ENCODE measurements at places on chromosomes 7 and 10.
A peak's percentile ranks its signal among the peaks of the same experiment; 100 is the strongest.

GRCh38 chr10:97475936-97476594 lies 22.2 kb downstream of the MMS19 start:
- no peak for DNase-seq

DNA sequence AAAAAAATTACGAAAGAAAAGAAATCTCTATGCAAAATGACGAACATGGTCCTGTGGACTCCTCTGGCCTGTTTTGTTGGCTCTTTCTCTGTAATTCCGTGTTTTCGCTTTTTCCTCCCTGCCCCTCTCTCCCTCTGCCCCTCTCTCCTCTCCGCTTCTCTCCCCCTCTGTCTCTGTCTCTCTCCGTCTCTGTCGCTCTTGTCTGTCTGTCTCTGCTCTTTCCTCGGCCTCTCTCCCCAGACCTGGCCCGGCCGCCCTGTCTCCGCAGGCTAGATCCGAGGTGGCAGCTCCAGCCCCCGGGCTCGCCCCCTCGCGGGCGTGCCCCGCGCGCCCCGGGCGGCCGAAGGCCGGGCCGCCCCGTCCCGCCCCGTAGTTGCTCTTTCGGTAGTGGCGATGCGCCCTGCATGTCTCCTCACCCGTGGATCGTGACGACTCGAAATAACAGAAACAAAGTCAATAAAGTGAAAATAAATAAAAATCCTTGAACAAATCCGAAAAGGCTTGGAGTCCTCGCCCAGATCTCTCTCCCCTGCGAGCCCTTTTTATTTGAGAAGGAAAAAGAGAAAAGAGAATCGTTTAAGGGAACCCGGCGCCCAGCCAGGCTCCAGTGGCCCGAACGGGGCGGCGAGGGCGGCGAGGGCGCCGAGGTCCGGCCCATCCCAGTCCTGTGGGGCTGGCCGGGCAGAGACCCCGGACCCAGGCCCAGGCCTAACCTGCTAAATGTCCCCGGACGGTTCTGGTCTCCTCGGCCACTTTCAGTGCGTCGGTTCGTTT lies 83.5 kb upstream of the SLF2 start:
- DNase-seq: no peak

DNA sequence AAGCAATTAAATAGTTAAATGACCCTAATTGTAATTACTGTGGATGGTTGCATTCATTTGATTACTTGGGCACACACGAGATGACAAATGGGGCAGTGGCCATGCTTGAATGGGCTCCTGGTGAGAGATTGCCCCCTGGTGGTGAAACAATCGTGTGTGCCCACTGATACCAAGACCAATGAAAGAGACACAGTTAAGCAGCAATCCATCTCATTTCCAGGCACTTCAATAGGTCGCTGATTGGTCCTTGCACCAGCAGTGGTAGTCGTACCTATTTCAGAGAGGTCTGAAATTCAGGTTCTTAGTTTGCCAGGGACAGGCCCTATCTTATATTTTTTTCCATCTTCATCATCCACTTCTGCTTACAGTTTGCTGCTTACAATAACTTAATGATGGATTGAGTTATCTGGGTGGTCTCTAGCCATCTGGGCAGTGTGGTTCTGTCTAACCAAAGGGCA lies 8.3 kb downstream of the PCBD1 start:
- peak; percentile 6 for DNase-seq

- DNase-seq: no peak
Observed at GRCh38 chr7:102061981-102062390, 224.7 kb upstream of the SH2B2 start.

DNA sequence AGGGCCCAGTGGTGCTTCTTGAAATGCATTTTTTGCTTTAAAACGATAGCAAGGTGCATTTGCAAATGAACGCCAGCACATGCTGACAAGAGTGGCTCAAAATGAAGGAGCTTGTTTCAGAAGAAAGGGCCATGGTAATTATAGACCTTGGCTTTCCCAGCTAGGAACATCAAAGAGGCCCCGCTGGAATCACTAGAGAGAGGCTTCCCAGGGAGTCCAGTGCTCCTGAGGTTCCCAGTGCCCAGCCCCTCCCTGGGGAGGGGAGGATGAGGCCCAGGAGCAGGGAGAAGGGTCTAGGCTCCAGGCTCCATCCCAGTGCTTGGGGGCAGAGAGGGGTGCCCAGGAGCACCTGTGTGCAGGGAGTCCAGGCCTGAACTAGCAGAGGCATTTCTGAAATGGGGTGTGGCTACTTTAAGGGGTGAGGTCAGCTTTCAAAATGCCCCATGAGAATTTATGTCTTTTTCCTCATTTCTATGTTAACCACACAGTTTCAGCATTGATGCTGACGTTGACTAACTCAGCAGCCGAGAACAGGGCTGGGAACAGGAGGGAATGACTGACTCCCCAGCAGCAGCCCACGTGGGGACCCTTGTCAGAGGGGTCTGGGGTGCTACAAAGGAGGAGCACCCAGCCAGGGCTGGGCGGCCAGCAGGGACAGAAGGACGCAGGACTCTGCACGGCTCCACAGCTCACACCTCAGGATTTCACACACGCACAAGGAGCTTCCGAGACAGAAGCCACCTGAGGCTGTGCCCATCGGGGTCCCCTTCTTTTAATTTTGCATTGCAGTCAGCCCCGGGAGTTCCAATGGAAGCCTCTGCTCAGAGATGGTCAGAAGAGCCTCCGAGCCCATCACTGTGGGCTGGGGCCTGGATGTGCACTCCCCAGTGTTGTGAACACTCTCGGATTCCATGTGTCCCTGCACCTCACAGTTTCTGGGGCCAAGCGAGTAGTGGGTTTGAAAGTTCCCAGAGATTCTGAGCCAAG lies 570.2 kb downstream of the PTPRN2 start:
- DNase-seq: peak; percentile 64

DNA sequence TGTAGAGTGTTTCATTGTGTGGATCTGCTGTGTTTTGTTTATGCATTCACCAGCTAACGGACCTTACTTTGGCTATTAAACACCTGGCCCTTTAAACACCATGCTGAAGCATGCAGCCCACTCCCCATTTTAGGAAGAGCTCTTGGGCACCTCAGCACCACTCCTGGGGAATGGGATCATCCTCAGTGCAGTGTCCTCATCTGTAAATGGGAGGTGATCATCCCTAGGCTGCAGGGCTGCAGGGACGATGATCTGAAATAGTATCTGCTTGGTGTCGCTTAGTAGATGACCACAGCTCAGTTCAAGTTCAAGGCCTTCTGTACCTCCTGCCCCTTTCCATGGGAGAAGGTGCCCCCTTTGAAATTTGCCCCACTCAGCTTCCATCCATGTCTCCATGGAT lies 229.9 kb downstream of the TCF7L2 start:
- no peak for DNase-seq

DNA sequence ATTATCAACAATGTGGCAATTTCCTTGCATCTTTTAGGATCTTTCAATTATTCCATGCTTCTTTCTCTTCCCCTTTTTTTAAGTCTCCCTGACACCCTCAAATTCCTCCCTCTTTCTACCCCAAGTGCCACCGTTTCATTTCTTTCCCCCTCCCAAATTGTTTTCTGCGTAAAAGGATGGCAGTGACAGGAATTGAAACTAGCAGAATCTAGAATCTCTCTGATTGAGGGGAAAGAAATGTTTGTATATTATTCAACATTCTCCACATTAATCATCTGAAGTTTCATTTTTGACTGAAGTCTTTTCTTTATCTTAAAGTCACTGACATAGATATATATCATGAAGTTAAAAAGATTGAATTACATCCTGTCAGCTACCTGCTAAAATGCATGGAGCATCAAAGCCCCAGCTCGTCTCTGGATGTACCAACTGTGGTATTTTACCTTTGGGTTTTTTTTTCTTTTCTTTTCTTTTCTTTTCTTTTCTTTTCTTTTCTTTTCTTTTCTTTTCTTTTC lies 633.5 kb downstream of the SORCS3 start:
- DNase-seq: no peak

GRCh38 chr10:18658271-18659124 lies 733 bp upstream of the ARL5B start:
- no peak for DNase-seq

GRCh38 chr10:129035052-129035827 lies 431.8 kb upstream of the MGMT start:
- DNase-seq: no peak

DNA sequence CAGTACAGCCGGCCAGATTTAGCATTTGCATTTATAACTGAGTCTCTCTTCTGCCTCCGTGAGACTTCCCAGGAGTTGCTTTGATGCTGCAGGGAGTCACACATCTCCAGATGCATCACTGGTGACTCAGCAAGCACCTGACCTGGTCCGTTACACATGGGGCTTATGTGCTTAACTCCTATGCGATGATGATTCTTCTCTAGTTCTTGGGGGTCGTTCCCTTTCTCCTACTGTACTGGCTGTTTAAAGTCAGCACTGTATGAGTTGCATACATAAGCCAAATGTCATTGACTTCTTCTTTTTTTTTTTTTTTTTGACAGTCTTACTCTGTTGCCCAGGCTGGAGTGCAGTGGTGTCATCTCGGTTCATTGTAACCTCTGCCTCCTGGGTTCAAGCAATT lies 13.0 kb upstream of the AKR1E2 start:
- DNase-seq: no peak

DNA sequence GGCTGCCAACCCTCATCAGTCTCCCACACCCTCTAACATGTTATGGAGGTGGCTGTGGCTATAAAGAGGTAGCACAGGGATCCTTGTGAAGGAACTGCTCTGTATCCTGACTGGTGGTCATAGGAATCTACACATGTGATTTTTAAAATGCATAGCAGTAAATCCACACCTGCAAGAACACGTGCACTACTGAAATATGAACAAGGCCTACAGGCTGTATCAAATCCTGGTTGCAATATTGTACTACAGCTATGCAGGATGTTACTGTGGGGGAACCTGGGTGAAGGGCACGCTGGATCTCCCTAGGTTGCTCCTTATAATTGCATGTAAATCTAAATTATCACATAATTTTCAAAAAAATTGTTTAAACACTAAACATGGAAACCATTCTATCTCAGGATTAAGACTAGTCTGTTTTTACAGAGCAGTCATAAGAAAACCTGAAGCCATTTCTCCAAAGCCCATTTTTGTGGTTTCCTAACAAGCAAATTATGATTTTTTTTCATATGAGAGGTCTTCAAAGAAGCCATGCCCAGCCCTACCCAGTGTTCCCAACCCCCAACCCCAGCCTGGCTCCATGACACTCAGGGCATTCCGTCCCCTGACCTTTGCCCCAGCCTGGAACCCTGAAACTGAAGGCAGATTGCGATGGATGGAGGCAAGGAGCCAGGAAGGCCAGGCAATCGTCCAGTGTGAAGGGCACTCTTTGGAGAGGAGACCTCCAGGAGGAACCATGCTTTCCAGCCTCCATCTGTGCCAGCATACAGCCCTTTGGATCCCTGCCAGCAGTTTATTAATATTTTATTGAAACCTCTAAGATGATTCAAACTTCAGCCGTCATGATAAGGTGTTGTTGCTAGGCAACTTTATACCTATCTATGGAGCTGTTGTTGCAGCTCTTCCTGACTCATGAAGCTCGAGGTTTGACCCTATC lies 161.0 kb downstream of the GRID1 start:
- no peak for DNase-seq

DNA sequence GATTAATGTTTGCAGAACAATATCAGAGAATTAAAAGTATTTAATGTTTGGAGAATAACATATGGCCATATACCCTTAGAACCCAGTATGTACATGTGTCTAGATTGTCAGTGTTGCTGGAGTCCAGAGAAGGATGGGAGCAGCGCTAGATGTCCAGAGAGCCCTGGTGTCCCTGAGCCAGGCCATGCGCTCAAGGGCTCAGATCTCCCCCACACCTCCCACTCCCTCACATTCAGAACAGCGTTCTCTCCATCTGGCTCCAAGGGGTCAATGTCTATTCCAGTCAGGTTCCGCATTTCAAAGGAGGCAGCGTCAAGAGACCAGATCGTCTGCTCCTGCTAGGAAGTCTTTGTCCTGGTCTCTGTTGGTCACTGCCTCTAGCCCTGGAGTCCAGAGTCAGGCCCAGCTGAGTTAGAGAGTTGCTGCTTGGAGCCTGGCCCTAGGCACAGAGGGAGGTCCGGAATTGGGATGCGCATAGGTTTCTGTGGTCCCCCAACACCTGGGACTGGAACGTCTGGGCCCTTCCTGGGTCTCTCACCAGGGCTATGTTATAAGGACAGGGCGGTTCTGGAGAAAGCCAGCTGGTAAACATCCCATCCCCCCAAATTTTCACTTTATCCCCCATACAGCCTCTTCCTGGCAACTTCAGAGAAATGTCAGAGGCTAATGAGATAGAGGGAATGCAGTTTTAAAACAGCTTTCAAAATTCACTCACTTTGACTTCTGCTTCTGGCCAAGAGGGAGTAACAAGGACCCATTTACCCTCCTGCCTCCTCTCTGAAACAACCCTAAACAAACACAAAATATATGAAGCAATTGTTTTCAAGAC lies 6.5 kb upstream of the WDR86 start:
- DNase-seq: no peak

GRCh38 chr10:85642082-85642420 lies 724.5 kb downstream of the GRID1 start:
- DNase-seq: no peak

DNA sequence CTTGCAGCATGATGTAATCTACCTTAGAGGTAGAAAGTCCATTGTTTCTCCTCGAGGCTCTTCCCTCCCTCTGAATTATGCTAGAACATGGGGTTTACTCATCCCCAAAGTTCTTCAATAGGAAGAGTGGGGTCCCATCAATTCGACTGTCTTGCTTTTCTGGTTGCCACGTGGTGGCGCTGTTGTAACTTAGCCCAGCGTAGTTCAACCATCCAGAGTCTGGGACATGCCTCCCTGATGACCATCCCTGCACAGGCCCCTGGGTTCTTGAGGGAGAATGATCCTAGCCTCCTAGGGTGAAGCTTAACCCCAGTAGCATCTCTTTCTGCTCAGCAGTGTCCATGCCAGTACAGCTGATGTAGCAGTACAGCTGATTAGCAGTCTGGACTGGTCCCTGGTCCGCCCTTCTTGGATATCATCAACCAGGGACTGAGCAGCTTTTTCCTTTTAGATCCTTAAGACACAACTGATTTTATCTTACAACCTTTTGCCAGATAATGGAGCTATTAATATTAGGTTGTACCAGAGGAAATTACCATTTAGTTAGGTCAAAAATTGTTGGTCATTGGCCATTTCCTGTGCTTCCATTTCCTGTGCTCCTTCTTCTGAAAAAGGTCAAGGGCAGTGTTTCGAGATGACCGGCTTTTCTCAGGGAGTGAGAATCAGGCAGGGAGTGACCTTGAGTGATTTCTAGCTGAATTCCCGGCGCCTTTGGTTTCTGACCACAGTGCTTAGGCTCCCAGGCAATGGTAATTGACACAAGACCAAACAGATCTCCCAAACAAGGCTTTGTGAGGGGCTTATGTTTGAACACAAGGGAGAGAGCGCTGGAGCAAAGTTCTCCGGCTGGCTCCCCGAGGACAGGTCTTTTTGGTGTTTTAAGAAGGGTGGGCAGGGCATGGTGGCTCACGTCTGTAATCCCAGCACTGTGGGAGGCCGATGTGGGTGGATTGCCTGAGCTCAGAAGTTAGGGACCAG lies 65.4 kb downstream of the TACC2 start:
- DNase-seq: no peak

DNA sequence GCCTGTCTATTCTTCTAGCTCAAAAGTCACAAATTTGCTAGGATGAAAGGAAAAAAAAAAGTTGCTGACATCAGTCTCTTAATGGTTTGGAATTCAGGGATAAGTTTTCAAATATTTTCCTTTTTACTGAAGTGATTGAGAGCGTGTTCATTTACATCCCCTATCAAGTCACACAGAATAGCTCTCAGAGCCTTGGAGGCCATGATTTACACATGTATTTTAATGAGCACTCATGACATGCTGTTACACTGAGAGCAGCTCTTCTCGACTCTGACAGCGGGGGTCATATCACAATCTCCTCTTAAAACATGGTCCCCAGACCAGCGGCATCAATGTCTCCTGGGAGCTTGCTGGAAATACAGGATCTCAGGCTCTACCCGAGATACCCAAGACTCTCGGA lies 232.7 kb downstream of the POU6F2 start:
- DNase-seq: no peak

GRCh38 chr10:5723692-5724091 lies 39.1 kb downstream of the TASOR2 start:
- DNase-seq: no peak
